Heart left ventricle (tissue), 16 donors: ENCODE measurements at places on chromosomes 1 and 21. TPM values are rescaled to one million over a fixed set of nuclear protein-coding genes. Genes with fewer than 3 reads are reported as not detected.

DNA sequence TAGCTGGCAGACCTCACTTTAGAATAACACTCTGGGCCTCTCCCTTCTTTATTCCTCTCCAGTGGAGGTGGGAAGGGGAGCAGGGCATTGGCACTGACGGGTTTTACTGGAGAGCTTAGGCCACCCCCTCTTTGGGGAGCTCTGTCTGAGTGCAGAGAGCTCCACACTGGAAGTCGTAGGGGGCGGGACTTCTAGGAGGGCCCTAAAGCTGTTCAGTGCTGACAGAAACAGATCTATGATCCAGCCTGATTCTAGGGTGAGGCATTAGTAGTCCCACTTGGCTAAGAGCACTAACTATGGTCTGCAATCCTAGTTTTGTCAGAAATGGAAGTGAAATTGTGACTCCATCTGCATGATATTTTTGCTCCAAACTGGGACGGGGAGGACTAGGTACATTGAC is 138.7 kb downstream of the MIS18A start:
- DNase-seq: no peak

GRCh38 chr1:39590546-39590945 is 14.0 kb upstream of the PABPC4 start:
- DNase-seq: no peak

GRCh38 chr21:43811262-43812105 is 22.1 kb downstream of the RRP1 start:
- no peak for DNase-seq

DNA sequence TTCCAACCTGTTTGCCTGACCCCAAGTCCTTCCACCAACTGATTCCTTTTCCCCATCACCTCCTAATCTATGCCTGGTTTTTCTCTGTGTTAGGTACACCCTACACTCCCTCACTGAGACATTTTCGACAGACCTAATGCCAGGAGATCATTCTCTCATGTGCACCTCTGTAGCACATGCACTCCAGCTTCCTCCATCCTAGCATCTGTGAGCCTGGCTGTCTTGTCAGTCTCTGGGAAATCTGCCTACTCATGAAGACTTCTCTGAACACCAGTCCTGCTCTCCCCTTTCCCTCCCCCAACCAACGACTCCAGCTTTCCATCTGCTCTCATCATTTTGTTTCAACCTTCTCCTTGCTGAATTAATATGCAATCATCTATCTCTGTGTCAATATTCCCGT is 987 bp downstream of the MED8 start:
- no peak for DNase-seq

DNA sequence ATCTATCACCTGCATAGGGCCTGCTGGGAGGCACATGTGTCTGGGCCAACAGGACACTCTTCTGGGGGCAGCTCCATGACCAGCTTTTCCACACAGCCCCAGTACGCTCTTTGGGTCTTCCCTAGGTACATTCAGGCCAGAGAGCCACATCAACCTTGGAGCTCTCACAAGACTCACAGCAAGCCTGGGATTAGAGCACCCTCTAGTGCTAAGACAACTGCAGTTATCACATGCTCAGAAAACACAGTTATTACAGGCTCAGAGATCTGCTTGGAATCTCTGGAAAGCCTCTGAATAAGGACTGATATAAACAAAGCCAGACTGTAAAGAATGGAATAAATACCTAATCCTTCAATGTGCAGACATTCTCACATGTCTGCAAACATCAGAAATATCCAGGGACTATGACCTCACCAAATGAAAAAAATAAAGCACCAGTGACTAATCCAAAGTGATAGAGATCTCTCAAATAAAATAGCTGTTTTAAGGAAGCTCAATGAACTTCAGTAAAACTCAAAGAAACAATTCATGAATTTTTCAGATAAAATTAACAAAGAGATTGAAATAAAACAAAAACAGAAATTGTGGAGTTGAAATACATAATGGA is 563.9 kb upstream of the NR5A2 start:
- DNase-seq: no peak

DNA sequence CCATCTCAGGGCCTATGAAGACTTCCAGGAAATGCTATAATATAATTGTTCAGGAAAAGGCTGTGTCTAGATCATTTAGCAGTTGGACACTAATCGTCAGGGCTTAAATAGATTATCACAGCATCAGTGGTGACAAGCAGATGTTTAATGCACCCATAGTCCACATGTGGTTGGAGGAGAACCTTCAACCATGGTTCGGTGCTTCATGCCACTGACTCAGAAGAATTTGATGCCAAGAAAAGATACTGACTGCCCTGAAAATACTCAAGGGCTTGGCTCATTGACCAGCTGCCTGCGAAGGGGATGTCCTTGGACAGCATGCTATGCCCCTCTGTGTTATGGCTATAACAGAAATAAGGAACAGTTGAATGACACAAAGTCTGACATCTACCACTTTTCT is 175.7 kb downstream of the HHIPL2 start:
- no peak for DNase-seq

Gene LEMD1
- not detected for total RNA-seq

Gene CD164L2
- total RNA-seq: not detected
